ENCODE measurements at places on chromosomes 6 and 20. TPM values are rescaled to one million over a fixed set of nuclear protein-coding genes. Genes with fewer than 3 reads are reported as not detected.

- no peak for DNase-seq
Observed at GRCh38 chr6:139080255-139080920, 51.8 kb downstream of the ABRACL start.

- DNase-seq: no peak
Observed at GRCh38 chr6:142925575-142926110, 19.3 kb downstream of the HIVEP2 start.

- DNase-seq: no peak
Observed at GRCh38 chr6:18845896-18846295, 458.7 kb downstream of the RNF144B start.

- peak; percentile 63 for DNase-seq
Observed at GRCh38 chr20:25058051-25058846, at the start of gene ACSS1. TSS of gene ACSS1 (minus strand) at chr20:25058139. CDS start at chr20:25058102, 37 bp downstream.

- no peak for DNase-seq
Observed at GRCh38 chr6:134457941-134458340, 140.0 kb upstream of the SGK1 start.

GRCh38 chr6:77502981-77503380 is 39.7 kb upstream of the HTR1B start:
- DNase-seq: no peak

GRCh38 chr6:136035378-136036070 is 184.0 kb downstream of the PDE7B start:
- no peak for DNase-seq

- no peak for DNase-seq
Observed at GRCh38 chr6:12383448-12383847, 93.3 kb downstream of the EDN1 start.

GRCh38 chr6:63236398-63236817 is 25.1 kb downstream of the FKBP1C start:
- DNase-seq: no peak

DNA sequence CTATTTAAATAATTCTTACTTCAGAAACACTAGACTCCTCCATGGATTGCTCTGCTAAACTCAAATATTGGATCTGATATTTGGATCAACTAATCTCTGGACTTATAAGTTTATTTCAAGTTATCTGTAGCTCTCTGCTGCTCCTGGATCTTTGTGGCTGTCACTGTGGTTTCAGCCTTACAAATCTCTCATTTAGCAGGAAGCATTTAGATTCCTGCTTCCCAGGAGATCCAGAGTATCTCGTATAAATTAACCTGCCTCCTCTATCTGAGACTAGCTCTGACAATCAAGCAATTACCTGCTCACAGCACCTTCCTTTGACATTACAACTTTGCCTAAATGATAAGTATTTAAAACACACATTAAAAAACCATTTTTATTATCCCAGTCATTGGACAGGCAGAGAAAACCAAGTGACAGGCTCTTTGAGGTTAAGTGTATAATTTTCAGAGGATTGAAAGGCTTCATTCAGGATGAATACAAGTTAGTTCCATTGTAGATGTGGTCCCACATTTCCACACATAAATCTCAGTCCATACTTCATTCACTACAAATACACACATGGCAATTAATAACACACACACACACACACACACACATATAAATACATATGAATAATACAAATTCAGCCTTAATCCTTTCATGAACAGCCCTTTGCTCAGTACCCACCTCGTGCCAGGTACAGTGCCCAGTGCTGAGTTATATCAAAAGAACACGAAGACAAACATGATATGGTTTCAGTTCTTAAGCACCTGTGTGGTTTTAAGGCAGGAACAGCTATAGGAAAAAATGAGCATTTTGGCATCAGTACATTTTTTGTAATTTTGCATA is 55.5 kb upstream of the PLCB1 start:
- no peak for DNase-seq

DNA sequence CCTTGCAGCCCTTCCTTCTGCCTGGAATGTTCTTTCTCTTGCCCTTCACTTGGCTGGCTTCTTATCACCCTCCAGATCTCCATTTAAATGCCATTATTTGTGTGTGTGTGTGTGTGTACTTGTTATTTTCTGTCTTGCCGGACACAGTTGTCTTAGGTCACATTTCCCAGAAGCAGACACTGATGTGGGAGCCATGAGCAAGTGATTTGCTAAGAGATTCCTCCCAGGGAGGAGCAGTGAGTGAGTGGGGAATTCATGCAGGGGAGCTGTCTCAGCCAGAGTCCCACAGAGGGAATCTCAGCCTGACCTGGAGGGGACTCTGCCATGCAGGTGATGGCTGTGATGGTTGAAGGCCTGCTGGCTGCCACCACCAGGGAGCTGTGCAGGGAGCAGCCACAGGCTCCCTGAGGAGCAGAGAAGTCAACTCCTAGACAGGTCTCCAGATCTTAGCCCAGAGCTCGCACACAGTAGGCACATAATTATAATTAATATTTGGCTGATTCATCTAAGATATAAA is 96.5 kb downstream of the SYNDIG1 start:
- no peak for DNase-seq

DNA sequence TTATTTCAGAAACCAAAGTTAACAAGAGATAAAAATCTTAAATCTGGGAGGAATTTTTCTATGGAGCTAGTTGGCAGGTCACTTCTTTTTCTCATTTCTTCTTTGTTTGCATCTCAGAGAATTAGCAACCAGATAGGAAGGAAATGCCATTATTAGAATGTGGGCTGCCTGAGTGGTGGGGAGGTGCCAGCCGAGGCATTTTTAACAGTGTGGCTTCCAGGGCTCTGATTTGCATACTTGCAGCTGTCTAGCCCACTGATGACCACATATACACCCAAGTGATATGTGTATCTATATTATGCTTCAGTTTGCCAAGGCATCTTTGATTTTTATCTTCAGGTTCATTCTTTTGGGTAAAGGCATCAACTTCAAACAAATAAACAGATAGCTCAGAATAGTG is 206.7 kb downstream of the CLIC5 start:
- DNase-seq: no peak

DNA sequence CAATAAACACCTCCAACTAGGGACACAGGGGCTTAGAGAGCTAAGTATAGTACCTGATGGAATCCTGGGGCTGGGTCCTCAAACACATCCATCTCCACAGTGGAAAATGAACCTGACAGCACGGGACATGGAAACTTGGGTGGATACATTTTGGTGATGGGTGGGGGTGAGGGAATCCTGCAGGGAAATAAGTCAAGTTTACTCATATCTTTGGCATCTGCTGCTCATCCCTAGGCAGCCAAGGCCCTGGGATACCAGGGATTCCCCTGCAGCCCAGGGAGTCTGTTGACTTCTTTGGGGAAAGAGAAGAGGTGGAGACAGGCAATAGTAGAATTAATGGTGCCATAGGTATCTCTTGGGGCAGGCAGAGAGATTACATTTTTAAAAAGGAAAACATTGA is 6.6 kb downstream of the APOBEC2 start:
- DNase-seq: no peak

DNA sequence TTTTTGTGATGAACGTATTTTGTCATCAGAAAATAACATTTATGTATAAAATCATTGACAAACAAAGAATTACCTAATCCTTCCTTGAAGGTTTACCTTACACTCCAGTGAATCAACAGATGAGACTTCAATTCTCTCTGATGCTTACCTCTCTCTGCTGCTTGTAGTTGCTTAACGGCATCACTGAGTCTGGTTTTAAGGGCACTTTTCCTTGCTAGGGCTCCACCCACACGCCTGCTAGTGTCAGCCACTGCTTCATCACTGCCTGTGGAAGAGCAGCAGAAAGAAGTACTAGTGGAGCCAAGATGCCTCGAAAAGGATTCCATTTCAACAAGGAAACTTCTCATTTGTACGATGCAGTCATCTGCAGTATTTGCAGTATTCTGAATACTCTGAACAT is 63.0 kb downstream of the FAM229B start:
- DNase-seq: no peak

- no peak for DNase-seq
Observed at GRCh38 chr6:149581349-149581748, 15.2 kb downstream of the GINM1 start.

ZNF391 gene
- total RNA-seq: 2.2 TPM

Data from activated T-cell treated with anti-CD3 and anti-CD28 coated beads, Interleukin-2, amount 50 U/mL, for 4 hours (primary cell).